RKO (cell line): ENCODE measurements at places on chromosomes 5 and 9.

GRCh38 chr5:133456933-133457402, 155.4 kb downstream of the FSTL4 start:
- DNase-seq: no peak

DNA sequence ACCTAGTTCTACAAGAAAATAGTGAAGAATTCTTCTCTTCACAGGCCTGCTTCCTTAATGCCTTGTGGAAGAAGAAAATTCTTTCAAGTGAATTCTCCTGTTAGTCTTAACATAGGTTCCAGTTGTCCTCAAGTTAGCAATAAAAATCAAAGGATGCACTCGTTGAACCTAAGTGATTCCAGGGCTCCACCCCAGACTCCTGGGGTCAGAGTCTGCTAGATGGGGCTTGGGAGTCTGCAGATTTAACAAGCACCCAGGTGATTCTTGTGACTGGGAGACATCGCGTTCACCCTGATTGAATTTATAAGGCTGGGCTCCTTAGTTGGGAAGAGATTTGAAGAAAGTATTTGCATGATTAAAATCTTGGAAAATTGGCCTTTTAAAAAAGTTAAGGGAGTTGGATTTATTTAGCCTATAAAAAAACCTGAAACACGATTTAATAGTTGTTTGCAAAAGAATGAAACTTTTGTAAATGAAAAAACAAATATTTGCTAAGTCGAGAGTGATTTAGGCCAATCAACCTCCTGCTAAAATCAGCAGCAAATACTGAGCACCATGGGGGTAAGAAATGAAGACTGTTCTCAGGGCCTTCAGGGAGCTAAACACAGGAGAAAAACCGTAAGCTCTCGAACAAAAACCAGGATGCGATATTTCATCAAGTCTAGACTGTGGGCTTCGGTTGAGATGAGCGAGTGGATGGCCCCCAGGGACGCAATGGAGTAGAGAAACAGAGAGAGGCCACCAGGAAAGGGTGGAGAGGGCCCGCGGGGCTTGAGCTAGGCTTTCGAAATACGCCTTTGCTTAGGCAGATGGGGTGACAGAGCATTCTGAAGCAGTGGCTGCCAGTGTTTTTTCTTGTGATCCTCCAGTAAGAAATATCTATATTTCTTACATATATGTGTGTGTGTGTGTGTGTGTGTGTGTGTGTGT, 86.9 kb upstream of the TTC23L start:
- DNase-seq: no peak

GRCh38 chr9:97758334-97758916, 61.3 kb upstream of the XPA start:
- peak; percentile 85 for DNase-seq

- DNase-seq: no peak
These were observed 113.7 kb downstream of the TMEM232 start for GRCh38 chr5:110612794-110613247.

- peak; percentile 42 for DNase-seq
These were observed at the start of gene MCTP1 for GRCh38 chr5:95284572-95285408. MCTP1 (minus strand) TSS chr5:95285094.

DNA sequence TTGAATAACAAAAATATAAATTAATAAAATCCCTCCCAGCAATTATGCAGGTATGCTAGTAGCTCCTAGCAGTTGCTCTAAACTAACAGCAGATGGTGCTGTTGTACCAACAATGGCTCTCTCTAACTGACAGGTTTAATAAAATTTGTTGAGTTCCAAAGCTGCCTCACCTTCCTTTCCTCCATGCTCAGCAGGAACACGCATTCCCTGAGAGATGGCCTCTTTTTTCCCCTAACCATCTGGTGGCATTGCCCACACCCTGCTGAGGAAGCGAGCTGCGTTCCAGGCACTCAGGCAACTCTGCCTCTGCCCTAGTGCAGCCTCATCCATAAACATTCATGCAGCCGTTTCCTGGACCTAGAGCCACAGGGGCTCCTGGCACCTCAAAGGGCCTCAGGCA, 106.2 kb downstream of the KLHL3 start:
- DNase-seq: peak; percentile 68

- no peak for DNase-seq
These were observed 31.2 kb upstream of the RNU6ATAC start for GRCh38 chr9:134195558-134195957.

DNA sequence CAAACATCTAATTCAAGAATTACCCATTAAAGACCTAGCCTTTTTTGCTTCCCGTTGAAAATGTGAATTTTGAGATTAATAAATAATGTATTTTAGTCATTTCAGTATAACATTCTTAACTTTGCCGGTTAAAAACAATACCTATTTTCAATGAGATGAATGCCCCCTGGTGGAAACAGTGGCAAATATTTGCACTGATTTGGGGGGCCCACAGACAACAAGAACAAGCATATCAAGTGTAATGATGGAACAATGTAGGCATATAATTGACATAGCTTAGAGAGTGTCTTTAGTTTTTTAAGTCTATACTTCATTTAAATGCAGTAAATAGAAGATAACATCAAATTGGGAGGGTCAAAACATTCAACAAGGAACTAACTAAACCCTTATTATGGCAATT, 111.9 kb downstream of the NTRK2 start:
- DNase-seq: peak; percentile 3

- DNase-seq: no peak
These were observed 29.5 kb upstream of the OSMR start for GRCh38 chr5:38816083-38817030.

DNA sequence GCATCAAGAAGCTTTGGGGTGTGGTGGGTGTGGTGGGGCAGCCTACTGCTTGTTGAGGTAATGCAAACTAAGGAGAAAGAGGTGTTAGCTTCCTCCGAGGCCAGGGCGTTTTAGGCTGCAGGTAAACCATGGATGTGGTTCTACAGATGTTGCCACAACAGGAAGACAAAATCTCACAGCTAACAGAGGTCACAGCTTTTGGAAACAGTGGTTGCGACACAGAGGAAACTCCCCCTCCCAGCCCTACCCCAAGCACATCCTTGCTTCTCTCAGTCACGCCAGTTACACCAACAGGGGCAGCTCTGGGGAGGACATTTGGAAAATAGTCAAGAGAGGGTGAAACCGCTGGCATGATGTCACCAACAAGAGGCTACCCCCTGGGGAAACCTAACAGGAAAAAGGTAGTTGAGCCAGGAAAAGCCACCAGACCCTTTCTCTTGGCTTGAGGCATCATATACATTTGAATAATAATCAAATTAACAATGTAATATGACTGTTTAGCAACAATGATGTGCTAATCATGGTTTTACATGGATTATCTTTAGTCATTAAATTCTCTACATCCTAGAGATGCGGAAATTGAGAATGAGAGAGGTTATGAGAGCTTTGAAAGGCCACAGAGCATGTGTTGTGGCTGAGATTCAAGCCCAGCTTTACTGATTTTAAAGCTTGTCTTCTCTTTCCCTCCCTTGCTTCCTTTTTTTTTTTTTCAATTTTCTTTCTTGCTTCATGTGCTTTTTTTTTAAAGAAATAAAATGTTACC, 82.2 kb upstream of the IL12B start:
- DNase-seq: no peak
